ENCODE measurements at places on chromosomes 6 and 20.
A peak's percentile ranks its signal among the peaks of the same experiment; 100 is the strongest.

GRCh38 chr20:44215125-44215524, 4.6 kb upstream of the OSER1 start:
- DNase-seq, result peak; percentile 69

- no peak for DNase-seq
Measured at GRCh38 chr6:39214120-39214813, 15.0 kb downstream of the KCNK5 start.

DNA sequence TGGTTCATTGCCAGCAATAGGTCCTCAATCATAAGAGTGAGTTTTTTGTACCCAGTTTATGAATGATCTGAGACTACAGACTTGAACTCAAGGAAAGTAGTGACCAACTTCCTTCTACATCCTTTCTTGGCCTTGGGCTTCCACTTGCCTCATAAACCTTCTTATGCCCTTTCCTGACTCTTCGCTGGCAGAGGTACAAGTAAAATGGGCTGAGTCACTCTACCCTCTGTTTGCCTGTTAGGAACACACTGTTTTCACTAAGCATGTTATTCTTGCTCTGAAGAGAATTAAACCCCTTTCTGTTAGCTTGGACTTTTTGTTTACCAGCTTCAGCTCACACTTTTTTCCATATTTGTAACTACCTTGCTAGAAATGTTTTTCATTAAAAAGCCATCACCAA, 74.4 kb downstream of the PKHD1 start:
- DNase-seq, result no peak

- no peak for DNase-seq
Measured at GRCh38 chr6:44002593-44003344, 124.5 kb downstream of the MRPL14 start.

GRCh38 chr6:158506601-158507000, 53.3 kb upstream of the TMEM181 start:
- peak; percentile 28 for DNase-seq

DNA sequence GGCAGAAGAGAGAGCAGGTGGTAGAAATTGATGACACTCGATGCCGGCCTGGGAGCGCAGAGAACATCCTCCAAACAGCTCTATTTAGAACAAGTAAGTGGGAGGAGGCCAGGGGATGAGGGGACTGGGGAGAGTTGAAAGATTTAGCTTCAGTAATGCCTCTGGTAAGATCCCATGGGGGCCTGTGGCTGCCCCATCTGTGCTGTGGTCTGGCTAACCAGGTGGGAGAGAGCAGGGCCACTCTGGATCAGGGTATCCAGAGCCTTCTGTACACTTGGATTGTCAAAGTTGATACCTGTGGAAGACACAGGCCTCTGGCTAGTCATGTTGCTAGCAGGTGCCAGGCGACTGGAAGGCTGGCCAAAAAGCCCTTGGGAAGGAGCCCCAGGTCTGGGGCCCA, 27.6 kb downstream of the NCOA5 start:
- DNase-seq, result no peak

GRCh38 chr6:10518557-10519407, 2.4 kb upstream of the GCNT2 start:
- DNase-seq, result peak; percentile 84

Measured in KBM-7 (cell line).